ENCODE measurements at places on chromosomes 4 and X.
A peak's percentile ranks its signal among the peaks of the same experiment; 100 is the strongest.

DNA sequence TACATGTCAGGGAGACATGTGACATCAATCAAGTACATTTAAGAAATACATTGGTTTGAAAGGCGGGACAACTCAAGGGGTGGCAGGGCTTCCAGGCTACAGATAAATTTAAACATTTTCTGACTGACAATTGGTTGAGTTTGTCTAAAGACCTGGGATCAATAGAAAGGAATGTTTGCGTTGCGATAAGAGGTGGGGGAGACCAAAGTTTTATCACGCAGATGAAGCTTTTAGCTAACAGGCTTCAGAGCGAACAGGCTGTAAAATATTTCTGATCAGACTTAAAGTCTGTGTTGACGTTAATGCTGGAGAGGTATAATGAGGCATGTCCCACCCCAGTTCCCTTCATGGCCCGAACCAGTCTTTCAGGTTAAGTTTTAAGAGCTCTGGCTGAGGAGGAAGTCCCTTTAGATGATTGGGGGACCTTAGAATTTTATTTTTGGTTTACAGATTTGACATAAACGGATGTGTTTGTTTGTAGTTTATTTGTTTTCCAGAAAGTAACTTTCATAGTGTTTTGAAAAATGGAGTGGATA is 346.7 kb upstream of the RASGEF1B start:
- DNase-seq = no peak

- DNase-seq = no peak
Observed at GRCh38 chr4:23900636-23901035, 10.8 kb upstream of the PPARGC1A start.

DNA sequence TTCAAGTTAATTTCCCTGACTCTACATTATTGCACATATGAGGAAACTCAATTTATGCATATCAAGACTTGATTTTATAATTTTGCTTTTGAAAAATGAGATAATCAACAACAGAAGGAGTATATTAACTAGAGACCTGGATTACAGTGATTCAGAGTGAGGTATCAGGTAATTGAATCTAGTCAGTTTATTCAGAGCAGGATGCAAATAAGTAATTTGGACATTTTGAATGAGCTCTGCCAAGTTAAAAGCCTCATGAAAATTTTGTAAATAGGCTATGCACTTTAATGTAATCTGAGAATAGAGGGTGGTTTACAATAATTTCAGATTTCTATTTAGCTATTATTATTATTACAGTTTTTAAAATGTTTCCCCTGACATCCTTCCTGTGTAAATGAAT is 203.7 kb upstream of the EMCN start:
- DNase-seq = no peak

DNA sequence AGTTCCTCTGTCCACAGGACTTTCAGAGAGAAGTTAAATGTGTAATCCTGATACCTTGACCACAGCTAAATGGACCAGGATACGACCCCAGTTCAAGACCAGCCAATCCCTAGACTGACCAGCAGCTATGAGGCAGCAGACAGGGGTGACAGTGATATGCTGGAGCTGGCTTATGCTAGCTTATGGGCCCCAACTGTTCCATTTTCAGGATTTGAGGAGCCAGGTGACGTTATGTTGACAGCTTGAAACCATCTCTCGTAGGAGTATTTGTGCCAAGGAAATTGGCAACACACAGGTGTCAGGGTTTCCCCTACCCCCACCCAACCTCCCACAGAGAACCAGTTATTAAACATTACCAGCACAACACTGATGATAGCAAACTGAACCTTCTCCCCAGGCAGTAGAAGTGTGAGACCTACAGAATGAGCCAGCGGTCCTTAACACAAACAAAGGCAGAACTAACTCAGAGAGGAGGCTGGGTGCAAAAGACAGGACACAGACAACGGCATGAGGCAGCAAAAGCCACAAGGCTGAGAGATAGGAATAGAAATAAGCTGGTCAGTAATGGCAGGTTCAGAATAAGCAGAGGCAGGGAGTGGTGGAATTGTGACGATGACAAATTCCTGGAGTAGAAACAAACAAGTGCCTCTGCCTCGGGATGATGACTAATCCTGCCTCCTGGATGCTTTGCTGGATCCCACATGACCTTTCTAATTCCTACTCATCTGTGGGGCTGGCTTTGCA is 85.6 kb upstream of the CPEB2 start:
- no peak for DNase-seq

DNA sequence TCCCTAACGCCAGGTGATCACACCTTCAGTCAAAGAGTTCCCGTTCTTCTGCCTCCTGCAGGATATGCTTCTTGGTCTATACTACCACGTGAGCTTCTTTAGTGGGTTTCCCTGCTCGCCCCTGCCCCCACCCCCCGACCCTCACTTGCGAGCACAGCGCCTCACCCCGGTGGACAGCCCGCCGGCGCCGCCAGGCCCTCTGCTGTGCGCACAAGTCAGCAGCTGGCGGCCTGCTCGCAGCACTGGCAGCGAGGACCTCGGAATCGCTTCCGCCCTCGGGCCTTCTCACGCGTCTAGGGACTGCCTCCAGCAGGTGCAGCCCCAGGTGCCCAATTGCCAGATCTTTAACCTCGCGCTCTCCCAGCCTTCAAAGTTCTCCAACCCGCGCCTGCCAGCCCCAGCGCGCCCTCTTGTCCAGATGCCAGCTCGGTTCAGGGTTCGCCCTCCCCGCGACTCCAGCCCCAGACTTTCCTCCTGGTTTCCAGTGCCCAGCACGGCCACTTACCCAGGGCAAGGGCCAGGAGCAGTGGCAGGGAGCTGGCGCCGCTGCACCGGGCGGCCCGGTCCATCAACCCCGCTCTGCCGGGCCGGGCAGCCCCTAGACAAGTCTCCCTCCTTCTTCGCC is 454 bp downstream of the BTC start:
- peak; percentile 74 for DNase-seq

DNA sequence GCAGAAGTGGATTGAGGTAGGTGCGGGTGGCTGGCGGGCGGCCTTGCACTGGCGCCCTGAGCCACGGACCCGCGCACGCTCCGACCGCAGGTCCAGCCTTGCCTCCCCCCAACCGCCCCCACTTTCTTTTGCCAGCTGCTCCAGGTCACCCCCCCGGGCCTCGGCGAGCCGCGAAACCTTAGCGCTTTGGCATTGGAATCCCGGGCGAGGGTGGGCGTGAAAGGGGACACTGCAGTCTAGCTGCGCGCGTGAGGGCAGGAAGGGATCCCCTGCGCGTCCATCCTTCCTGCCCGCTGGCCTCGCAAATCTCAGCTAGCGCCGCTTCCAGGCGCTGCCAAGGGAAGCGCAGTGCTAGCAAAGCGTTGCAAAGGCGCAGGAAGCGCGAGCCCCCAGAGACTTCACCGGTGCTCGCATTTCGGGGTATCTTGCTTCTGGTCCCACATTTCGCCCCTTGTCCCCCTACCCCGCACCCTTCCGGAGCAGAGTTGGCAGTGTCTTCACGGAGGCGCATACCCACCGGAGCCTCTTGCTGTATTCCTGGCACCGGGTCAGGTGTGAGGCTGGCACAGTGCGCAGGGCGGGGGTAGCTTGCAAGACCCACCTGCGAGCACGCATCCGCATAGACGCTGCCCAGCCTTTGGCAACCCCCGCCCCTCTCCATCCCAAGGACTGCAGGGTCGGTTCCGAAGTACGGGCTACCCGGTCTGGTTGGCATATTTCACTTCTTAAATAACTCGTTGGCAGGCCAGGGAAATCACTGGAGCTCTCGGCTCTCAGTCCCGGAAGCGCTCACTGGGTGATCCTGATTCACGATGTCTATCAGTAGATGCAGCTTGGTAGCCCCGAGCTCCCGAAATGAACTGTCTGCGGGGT is 104.4 kb downstream of the UCHL1 start:
- peak; percentile 67 for DNase-seq

DNA sequence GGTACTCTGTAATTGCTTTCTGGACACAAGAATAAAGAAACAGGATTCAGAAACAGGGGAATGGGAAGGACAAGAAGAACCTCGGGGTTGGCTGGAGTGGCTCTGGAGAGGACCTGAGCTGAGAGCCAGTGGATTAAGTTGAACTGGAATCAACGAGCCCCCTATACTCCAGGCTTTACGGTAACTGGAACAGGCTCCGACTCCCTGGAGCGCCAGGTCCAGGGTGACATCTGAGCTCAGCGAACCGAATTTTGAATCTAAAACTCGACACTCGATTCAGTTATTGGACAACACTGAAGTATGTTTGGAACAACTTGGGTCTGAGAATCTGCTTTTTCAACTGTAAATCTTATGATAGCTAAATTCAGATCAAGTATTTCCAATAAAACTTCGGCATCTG is 23.9 kb downstream of the HMX1 start:
- DNase-seq = no peak

DNA sequence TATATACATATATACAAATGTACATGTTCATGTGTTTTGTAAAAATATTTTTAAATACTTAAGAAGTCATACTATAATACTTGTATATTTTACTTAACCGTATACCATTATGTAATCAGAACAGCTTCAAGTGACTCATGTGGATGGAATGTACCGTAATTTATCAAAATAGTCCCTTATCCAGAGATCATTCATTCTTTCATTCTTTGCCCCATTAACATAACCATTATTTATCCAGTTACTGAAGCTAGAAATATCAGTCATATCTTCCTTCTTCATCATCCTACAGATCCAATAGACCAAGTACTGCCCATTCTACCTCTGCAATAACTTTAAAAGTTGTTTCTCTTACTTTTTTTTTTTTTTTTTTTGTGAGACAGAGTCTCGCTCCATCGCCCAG is 164.2 kb downstream of the MAB21L2 start:
- no peak for DNase-seq

DNA sequence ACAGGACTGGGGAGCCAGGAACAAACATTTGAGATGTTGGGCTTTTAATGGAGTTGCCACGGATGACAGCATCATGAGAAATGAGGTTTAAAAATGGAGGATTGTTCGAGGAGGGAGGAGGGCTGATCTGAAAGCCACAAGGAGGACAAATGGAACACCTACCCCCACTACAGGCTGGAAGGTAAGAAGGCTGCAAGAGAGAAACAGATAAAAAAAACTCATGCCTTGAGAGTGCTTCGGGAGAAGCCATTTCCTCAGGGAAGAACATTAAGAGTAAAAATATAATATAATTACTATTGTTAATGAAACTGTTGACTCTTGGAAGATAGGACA is 119.5 kb upstream of the MAP9 start:
- no peak for DNase-seq

- DNase-seq = no peak
Observed at GRCh38 chr4:86614865-86615264, 20.8 kb downstream of the PTPN13 start.

DNA sequence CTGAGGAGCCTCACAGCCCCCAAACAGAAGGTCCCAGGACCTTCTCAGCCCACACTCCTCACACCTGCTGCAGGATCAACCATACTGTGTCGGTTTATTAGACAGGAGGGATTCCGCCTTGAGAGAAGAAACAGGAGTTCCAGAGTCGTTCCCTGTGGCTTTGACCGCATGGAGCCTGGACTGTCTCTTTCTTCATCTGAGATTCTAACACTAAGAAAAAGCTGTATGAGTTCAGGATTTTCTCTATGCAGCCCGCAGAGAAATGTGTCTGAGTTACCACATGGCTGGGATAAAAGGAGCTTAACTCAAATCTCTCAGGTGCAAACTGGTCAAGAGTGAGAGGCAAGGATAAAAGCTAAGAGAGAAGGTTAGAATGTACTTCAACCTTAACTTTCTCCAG is 126.7 kb downstream of the AFAP1 start:
- DNase-seq = no peak

GRCh38 chr4:6806924-6807626 is 24.5 kb downstream of the KIAA0232 start:
- no peak for DNase-seq

- no peak for DNase-seq
Observed at GRCh38 chrX:145990051-145990450, 172.4 kb downstream of the SLITRK2 start.

DNA sequence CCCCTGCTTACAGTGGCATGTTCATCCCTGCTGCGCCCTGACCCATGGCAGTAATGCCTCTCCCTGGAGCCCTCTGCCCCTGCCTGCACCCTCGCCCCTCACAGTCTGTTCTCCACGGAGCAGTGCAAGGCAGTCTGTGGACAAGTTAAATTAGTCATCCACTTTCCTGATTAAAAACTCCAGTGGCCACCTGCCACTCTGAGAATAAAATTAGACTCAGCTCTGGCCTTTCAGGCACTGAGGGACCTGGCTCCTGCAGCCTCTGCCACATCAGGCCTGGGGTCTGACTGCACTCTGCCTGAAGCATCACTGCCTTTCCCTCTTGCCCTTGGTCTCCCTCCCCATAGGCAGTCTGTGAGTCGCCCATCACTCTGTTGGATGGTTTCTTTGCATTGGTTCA is 53.6 kb downstream of the GRK4 start:
- DNase-seq = no peak

GRCh38 chr4:2024683-2025082 is 15.9 kb upstream of the NELFA start:
- DNase-seq = no peak

DNA sequence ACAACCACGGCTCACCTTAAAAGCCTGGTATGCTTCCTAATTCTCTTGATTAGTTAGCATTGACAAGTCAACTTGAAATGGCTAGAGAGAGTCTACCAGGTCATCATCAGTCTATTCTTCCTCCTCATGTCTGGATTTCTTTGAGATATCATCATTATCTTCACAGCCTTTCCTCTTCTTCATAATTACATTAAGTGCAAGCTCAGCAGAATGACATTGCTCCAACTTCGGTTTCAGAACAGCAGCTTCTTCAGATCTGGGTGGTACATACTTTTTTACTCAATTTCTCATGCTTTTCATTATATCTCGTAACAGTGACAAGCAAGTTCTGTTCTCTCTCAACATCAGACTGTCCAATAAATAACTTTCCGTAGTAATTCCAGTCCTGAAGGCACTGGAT is 337.5 kb upstream of the TENM3 start:
- no peak for DNase-seq

GRCh38 chr4:75696071-75696470 is 22.9 kb upstream of the G3BP2 start:
- DNase-seq = no peak

DNA sequence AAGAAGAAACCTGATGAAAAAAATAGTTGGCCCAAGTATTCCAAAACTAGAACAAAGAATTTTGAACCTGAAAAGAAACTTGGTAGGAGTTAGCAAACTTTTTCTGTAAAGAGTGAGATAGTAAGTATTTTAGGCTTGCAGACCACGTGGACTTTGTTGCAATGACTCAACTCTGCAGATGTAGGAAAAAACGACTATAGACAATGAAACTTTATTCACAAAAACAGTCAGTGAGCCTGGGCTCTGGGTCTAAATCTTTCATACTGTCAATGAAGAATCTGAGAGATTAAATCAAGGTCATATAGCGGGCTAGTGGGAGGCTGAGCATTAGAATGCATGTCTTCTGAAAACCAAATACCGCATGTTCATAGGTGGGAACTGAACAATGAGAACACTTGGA is 23.0 kb downstream of the SH3D19 start:
- no peak for DNase-seq

GRCh38 chrX:17413228-17413627 is 38.2 kb downstream of the NHS start:
- DNase-seq = no peak

DNA sequence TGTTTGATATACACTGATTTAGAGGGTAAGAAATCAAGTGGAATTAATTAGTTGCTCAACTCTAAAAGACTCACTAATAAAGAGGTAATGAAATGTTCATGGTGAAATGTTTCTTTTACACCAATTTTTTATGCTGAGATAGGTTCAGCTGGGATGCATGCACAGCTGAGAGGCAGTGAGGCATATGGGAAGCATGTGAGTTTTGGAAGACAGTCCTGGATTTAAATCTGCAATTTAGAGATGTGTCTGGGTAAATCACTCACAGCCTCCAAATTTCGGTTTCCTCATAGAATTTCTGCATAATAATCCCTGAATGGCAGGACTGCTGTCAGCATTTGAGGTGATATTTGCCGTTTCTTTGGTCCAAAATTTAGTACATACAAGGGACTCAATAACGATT is 48.2 kb upstream of the AADAT start:
- no peak for DNase-seq

Measured in COR-L47 (cell line).